ENCODE measurements at places on chromosomes 16 and 17. TPM values are rescaled to one million over a fixed set of nuclear protein-coding genes. Genes with fewer than 3 reads are reported as not detected.

GRCh38 chr17:35713069-35713728 is 18.2 kb upstream of the RASL10B start:
- H3K4me3 ChIP-seq, result no peak overlapping the region
- peak overlapping the region; percentile 80 for H3K27ac ChIP-seq
- H3K27me3 ChIP-seq, result no peaks in the 10 kb centered on the region

The PRCD gene
- 0.44 TPM for total RNA-seq

The MYH3 gene
- total RNA-seq, result 62.5 TPM

The CDH3 gene
- not detected for total RNA-seq

DNA sequence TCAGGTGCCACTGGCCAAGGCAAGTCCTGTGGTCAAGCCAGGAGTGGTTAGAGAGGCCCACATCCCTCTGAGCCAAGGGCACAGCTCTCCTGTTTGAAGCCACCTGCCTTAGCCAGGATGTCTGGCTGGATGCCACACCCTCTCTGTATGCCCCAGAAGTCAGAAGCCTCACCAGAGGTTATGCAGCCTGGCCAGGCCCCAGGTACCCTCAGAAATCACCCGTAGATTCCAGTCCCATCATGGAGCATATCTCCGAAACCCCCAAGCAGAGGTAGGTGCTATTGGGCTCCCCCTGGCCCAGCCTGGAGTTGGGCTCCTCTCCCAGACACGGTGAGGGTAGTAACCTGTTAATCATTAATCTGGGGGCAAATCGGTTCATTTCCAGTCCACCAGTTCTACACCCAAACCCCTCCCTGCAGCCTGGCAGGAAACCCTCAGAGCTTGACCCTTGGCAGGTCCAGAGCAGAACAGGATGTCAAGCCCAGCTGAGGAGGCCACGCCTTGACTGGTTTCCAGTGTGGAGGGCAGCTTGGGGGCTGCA is 60.6 kb upstream of the TMEM97 start:
- no peak for DNase-seq
- H3K4me1 ChIP-seq, result no peaks in the 10 kb centered on the region
- H3K27ac ChIP-seq, result no peak overlapping the region
- H3K4me3 ChIP-seq, result no peak overlapping the region

DNA sequence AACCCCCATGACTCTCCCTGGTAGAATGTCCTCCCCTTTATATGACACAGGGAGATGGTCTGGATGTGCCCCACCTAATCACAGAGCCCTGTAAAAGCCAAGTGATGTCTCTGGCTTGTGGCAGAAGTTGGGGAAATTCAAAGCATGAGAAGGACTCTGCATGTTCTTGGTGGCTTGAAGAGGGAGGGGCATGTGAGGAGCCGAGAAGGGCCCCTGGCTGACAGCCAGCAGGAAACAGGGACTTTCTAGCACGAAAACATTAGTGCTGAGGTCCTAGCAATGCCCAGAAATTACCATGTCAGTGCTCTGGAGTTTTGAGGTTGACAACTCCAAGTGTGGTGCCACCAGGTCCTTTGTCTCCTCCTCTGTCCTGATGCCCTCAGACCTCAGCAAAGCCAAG is 75.9 kb downstream of the USP22 start:
- H3K4me1 ChIP-seq, result no peaks in the 10 kb centered on the region
- no peaks in the 10 kb centered on the region for H3K27me3 ChIP-seq
- H3K27ac ChIP-seq, result no peak overlapping the region
- no peaks in the 10 kb centered on the region for H3K36me3 ChIP-seq
- no peak overlapping the region for H3K4me3 ChIP-seq

DNA sequence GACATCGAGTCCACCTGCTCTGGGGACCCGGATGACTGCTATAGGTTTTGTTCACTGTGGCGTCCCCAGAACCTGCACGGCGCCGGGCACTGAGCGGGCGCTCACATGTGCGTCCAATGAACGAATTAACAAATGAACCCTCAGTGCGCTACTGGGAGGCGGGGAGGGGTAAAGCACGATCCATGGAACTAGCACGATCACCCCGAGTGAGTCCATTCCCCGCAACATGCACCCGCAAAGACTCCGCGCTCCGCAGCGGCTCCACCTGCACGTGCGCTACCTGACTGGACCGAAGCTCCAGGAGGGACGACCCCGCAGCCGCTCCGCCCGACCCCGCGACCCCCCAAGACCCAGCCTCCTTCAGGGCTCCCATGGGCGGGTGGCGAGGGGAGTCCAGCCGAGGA is 491 bp downstream of the TRAP1 start:
- H3K36me3 ChIP-seq, result no peaks in the 10 kb centered on the region
- peak overlapping the region; percentile 99 for H3K4me3 ChIP-seq
- H3K4me1 ChIP-seq, result peaks cover 23% of the 10 kb centered on the region
- no peaks in the 10 kb centered on the region for H3K27me3 ChIP-seq
- peak overlapping the region; percentile 97 for H3K27ac ChIP-seq

DNA sequence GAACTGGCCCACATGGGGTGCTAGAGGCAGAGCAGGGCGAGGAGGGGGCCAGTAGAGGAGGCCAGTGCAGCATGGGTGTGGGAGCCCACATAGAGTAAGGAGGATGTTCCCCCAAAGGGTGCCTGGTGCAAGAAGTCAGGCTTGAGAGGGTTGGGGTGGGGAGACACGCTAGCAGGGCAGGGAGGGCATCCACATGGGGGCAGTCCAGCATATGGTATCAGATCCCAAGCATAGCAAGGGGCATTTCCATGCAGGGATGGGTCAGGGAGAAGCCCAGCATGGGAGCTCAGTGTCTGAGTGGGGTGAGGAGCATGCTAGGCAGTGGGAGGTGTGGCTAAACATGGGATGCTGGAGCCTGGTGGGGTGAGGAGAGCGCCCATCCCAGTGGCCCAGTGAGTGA is 213.7 kb downstream of the COPRS start:
- no peaks in the 10 kb centered on the region for H3K36me3 ChIP-seq
- H3K27me3 ChIP-seq, result no peaks in the 10 kb centered on the region
- DNase-seq, result no peak
- no peak overlapping the region for H3K27ac ChIP-seq
- no peak overlapping the region for H3K4me3 ChIP-seq
- H3K4me1 ChIP-seq, result no peaks in the 10 kb centered on the region
